Testis (tissue), 5 donors: ENCODE measurements at places on chromosomes 1 and 21. TPM values are rescaled to one million over a fixed set of nuclear protein-coding genes. Genes with fewer than 3 reads are reported as not detected.

GRCh38 chr21:16537501-16537900, 807.7 kb downstream of the USP25 start:
- DNase-seq = no peak

- DNase-seq = no peak
These were observed 10.2 kb downstream of the KCNC4 start for GRCh38 chr1:110220324-110220723.

DNA sequence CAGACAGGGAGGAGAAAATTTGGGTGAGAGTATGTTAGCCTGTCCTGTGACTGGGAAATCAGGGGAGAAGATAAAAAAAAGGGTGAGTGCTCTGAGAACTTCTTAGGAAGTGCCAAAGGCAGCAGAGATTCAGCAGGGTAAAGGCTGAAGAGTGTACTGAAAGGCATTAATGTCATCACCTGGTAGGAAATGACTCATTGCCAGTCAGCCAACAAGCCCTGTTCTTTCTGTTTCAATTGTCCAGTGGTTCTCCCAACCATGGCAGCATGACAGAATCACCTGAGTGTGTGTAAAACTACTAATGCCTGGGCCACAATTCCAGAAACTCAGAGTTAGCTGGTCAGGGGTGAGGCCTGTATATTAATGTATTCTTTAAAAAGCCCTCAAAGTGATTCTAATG, 83.5 kb downstream of the INTS7 start:
- no peak for DNase-seq

GRCh38 chr1:181778640-181779260, 282.8 kb downstream of the ZNF648 start:
- DNase-seq = no peak

- no peak for DNase-seq
These were observed 50.3 kb downstream of the CHD1L start for GRCh38 chr1:147292631-147293251.

DNA sequence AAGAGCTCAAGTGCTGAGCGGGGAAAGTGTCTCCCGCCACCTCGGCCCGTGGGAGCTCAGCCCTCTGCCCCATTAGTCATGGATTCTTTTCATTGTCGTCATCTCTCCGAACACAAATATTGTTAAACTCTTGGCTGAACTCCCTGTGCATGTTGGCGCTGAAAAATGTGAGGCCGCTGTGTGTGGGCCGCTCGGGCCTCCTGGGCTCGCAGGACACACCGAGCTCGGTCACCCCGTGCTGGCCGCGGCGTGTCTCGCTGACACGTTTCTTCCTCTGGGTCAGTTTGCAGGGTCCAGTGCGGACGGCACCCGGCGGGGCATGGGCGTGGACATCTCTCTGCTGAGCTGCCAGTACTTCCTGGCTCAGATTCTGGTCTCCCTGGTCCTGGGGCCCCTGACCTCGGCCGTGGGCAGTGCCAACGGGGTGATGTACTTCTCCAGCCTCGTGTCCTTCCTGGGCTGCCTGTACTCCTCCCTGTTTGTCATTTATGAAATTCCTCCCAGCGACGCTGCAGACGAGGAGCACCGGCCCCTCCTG, 25.6 kb downstream of the SLC45A1 start:
- peak; percentile 83 for DNase-seq

DNA sequence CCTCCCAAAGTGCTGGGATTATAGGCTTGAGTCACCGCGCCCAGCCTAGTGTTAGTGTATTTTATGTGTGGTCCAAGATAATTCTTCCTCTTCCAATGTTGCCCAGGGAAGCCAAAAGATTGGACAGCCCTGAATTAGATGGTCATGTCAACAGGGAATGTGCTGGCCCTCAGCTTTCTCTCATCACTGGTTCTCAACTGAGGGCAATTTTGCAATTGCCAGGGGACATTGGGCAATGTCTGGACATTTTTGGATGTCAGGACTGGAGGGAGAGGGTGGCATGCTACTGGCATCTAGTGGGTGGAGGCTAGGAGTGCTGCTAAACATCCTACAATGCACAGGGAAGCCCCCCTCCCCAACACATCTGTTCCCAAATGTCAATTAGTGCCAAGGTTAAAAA, 95.0 kb downstream of the LAMC2 start:
- no peak for DNase-seq

The FNDC5 gene
- polyA plus RNA-seq = 11.3 TPM

The LCA5L gene
- 88.0 TPM for polyA plus RNA-seq
